NCI-H1436 treated with DMSO at 0.1 percent for 48 hours (cell line): ENCODE measurements at places on chromosomes 1 and 21.

DNA sequence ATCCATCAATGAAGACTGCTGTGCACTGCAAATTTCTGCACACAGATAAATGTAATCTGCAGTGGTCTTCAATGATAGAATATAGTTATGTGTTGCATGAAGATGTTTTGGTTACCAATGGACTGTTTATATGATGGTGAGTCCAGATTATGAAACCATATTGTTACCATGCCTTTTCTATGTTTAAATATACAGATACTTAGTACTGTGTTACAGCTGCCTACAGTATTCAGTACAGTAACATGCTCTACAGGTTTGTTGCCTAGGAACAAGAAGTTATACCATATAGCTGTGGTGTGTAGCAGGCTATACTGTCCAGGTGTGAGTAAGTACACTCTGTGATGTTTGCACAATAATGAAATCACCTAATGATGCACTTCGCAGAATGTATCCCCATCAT is 40.8 kb downstream of the SORT1 start:
- no peak for DNase-seq

DNA sequence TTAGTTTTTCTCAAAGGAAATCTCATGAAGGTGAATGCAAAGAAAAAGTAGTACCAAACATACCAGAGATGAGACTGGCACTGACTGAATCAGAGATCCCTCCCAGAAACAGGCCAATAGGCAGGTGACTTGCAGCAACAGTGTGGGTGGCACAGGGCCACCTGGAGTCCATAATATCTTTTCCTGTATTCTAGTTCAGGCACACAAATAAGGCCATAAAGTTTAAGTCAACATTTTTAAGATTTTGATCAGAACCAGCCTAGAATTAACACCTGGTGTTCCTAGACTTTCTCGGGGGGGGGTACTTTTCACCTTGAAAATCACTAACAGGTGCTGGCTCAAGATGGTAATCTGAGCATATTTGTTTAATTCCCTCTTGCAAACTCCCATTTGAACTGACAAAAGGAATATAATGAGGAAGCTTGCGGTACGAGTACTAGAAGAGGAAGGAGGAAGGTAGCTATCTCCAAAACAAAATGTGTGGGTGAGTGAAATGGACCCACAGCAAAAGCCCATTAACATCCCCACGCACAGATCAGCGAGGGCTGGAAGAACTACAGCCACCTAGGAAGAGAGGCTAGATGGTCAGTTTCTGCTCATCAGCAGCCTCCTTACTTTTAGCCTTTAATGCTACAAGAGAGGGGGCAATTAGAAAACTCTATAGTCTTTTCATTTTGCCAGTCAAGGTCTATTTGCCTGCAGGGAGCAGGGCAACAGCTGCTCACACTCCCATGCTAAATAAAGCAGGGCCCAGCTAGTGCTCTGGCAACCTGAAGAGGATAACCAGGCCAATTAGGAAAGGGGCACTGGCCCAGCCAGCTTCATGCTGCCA is 18.9 kb downstream of the SDE2 start:
- peak; percentile 76 for DNase-seq

DNA sequence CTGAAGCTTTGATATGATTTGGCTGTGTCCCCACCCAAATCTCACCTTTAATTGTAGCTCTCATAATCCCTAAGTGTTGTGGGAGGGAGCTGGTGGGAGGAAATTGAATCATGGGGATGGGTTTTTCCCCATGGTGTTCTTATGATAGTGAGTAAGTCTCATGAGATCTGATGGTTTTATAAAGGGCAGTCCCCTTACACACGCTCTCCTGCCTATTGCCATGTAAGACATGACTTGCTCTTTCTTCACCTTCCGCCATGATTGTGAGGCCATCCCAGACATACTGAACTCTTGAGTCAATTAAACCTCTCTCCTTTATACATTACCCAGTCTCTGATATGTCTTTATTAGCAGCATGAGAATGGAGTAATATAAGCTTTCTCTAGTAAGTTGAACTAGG is 261.9 kb downstream of the HLX start:
- DNase-seq = no peak

DNA sequence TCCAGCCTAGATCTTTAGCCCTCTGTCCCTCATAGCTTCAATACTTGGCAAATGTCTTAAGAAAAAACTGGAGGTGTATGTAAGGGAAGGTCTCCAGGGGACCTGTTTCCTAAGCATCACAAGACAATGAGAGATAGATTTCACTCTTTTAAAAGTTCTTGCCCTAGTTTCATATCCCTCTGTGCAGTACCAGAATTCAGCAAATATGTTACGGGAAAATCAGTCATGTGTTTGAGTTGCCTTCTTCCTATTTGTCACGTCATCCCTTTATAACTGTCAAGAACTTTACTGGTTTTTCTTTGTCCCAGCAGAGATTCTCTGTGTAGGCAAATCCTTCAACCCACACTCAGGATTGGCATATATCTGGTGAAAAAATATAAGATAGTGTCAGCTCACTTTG is 32.3 kb downstream of the DNASE2B start:
- no peak for DNase-seq

DNA sequence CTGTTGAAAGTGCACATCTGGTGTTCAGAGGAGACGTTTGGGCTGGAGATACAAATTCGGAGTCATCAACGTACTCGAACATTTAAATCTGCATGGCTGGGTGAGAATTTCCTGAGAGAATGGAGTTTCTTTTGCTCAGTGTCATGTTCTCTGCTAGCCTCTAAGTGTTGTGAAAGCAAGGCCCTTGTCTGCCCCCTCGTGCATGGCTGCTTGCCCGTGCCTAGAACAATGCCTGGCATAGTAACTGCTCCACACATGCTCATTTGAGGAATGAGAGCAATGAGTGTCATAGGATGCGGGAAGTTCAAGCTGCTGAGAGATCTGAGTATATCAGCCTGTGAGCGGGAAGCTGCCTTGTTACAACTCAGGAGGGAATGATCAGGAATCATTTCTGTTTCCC is 171.1 kb upstream of the CSF3R start:
- DNase-seq = peak; percentile 9

DNA sequence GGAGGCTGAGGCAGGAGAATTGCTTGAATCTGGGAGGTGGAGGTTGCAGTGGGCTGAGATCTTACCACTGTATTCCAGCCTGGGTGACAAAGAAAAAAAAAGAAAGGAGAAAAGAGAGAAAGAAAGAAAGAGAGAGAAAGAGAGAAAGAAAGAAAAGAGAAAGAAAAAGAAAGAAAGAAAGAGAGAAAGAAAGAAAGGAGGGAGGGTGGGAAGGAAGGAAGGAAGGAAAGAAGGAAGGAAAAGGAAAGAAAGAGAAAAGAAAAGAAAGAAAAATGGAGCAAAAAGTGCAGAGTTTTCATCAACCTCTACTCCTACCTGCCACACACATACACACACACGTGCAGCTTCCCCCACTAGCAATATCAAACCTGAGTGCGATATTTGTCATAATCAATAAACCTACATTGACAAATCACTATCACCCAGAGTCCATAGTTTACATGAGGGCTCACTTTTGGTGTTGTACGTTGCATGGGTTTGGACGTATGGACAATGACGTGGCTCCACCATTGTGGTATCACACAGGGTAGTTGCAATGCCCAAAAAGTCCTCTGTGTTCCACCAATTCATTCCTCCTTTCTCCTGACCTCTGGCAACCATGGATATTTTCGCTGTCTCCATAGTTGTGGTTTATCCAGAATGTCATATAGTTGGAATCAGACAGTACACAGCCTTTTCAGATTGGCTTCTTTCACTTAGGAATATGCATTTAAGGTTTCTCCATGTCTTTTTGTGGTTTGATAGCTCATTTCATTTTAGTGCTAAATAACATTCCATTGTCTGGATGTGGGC is 36.5 kb downstream of the EVA1C start:
- DNase-seq = no peak

GRCh38 chr1:31615414-31615813 is 2.1 kb upstream of the HCRTR1 start:
- DNase-seq = no peak

DNA sequence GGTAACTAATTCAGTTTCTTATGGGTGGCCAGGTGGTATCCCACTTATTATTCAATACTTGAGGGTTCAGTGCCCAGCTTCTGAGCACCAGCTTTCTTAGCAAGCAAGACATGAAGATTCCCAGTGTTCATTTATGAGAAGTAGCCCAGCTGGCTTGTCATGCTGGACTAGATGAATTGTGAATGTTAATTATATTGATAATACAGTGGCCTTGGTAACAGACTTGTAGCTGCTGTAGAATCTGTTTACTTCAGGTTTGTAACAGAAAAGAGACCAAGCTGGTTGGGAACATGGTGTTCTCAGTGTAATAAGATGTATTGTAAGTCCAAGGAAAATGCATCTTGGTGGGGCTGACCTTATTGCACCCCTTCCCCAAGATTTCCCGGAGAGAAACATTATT is 10.1 kb downstream of the AHCYL1 start:
- no peak for DNase-seq

DNA sequence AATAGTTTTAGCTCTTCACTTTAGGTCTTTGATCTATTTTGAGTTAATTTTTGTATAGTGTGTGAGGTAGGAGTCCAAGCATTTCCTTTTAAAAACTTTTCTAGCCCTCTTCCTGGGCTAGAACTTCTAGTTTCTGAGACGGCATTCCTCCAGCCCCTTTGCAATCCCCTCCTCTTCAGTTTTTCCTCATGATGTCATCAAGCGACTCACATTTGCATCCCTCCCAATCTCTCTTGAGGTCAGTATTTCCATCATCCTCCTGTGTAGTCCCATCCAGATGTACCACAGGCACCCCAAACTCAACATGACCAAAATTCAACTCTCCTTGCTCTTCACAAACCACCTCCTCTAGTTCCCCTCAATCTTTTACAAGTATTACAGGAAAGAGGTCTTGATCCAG is 10.7 kb downstream of the HMGN2 start:
- no peak for DNase-seq

DNA sequence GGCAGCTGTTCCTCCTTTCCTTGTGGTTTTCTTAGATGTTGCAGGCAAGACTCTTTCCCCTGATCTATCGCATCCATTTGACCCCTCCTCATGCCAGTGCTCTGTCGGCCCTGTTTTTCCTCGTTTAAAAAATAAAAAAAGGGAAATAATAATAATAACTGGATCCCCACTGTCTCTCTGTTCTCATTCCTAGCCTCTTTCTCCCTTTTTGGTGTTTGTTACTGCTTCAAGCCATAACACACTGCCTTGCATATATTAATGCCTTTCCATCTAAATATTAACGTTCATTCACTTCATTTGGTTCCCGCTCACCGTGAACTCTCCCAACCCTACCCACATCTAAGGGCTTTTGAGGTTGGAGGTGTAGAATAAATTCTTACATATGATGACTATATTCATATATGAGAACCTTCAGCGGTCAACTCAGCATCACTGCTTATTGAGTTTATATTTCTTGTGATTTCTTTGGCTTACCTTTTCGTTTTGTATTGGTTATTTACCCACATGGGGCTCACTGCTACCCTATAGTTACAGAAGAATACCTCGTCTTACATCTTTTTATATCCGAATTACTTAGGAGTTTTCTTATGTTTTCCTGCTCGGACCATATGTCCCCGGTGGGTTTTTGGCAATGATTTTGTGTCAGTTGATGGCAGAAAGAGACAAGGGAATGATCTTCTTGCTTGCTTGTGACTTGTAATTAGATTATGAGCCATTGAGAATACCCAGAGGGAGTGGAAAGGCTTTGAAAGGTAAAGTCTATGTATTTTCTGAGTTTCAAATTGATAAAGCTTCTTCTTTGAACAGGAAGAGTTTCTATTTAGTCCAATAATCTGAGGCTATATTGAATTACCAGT is 805 bp downstream of the ATG4C start:
- DNase-seq = no peak

- no peak for DNase-seq
These were observed 32.8 kb upstream of the PRELP start for GRCh38 chr1:203442821-203443220.

DNA sequence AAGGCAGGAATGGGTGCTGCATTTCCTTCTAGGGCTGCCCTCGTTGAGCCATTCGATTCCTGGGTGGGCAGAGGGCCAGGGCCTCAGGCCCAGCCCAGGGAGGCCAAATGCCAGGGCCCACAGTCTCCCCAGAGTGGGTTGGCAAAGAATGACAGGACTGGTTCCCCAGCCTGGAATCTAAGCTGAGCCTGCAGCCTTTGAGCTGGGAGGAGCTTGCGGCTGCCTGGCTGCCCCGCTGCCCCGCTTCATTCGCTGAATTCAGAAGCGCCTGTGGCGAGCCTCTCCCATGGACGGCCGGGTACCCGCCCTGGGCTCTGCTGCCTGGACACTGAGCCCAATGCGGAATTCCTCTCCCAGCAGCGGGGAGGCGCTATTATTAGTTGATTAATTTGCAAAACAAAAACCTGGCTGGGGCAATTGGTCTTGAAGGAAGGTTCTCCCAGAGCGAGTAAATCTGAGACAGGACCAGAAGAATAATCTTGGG is 32.3 kb upstream of the TARDBP start:
- no peak for DNase-seq

- no peak for DNase-seq
These were observed 98.5 kb upstream of the ADGRL2 start for GRCh38 chr1:81702079-81702715.

- no peak for DNase-seq
These were observed 5.3 kb upstream of the RGS7 start for GRCh38 chr1:241362350-241362749.

- DNase-seq = no peak
These were observed 119.1 kb upstream of the JUN start for GRCh38 chr1:58902830-58903513.

GRCh38 chr1:207035877-207036551 is 3.5 kb upstream of the C1orf116 start:
- no peak for DNase-seq

DNA sequence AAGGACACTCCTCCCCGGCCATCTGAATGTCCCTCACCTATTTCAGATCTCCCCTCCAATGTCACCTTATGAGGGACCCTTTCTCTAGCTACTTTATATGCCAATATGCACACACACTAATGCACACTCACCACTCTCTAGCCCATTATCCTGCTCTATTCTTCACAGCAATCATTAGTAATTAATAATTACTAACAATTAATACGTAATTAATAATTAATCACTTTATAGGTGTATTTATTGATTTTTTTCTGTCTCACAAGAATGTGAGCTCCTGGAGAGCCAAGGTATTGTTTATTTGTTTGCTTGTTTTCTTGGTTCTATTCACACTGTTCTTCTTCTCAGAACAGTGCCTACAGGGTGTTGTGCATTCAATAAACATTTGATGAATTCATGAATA is 385.2 kb upstream of the DUSP10 start:
- no peak for DNase-seq

DNA sequence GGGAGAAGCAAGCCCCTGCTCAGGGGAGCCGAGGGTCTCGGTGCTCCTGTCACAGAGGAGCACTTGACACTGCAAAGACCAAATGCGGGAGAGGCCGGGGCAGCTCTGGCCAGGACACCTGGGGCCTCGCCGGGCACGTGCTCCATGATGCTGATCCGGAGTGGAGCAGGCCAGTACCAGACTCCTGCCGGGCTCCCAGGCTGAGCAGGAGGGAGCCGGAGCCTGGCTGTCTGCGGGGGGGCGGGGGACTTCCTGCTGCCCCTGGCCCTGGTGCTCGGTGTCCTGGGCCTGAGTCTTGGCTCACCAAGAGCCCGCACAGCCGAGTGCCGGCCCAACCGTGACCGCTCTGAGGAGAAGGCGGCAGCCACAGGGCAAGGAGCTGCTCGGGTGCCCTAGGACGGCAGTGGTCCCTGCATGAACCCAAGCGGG is 38.5 kb upstream of the TMEM52 start:
- no peak for DNase-seq
